ENCODE measurements at places on chromosomes 5 and 9.

DNA sequence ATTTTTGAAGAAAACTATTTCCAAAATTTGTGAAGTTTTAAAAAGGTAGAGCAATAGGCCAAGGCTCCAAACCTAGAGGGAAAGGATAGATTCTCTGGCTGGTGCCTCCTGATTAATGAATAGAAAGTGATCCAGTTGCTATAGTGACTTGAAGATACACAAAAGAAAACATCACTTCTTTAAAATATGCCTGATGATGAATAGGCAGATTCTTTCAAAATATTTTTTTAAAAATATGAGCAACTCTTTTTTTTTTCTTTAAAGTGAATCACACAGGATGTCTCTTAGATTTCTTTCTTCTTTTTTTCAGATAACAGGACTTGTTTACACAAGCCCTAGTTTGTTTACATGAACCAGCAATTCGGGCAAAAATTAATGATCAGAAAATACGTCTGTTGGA, 124.4 kb downstream of the RFK start:
- no peaks in the 10 kb centered on the region for H3K36me3 ChIP-seq
- DNase-seq: no peak
- no peaks in the 10 kb centered on the region for H3K27me3 ChIP-seq
- H3K27ac ChIP-seq: no peak overlapping the region

DNA sequence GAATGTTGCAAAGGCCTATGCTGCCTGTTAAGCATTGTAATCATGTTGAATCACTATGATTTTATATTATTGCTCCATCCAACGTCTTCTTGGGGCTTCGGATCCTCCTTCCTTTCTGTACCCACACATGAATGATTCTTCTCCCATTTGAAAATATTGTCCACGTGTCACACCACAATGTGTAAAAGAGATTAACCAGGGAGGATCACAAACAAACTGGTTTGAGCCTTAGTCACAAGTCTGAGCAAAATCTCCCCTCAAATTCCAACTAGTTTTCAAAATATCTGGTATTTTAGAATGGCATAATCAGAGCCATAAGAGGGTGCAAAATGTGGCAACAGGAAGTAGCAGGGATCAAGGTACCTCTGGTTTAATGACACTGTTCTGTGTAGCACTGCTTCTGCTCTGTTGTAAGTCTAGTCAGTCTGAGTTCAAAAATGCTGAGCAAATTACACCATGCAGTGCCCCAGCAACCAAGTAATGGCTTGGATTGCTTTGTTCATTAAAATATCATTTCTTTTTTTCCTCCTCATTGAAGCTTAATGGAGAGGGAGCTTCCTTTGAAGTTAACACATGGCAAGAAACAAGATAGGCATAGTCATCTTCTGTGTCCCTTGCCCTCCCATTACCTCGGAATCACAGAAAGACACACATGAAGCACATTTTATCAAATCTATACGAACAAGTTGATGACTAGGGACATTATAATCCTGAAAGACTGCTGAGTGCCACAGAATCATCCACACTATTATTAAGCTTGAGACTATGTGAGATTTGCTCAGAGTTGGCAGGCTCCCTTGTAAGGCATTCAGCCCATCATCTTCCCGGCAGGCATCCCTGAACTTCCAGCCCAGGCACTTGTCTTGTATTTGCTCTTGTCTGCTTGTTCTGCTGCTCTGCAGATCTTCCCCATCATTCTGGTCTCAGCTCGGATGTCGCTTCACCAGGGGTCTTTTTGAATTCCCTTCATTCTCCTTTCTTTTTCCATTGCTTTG, 102.0 kb upstream of the PRLR start:
- H3K36me3 ChIP-seq: no peaks in the 10 kb centered on the region
- H3K27me3 ChIP-seq: no peaks in the 10 kb centered on the region
- H3K4me3 ChIP-seq: no peak overlapping the region
- H3K4me1 ChIP-seq: no peaks in the 10 kb centered on the region
- H3K27ac ChIP-seq: no peak overlapping the region

GRCh38 chr9:111114486-111114885, 76.2 kb upstream of the LPAR1 start:
- no peak overlapping the region for H3K4me3 ChIP-seq
- H3K27me3 ChIP-seq: no peaks in the 10 kb centered on the region
- no peak overlapping the region for H3K27ac ChIP-seq
- no peak for DNase-seq
- H3K4me1 ChIP-seq: no peaks in the 10 kb centered on the region

- peak overlapping the region; percentile 68 for H3K4me3 ChIP-seq
- no peak overlapping the region for H3K27ac ChIP-seq
Measured at GRCh38 chr9:35606138-35606504, 1.1 kb downstream of the TESK1 start.

- no peaks in the 10 kb centered on the region for H3K36me3 ChIP-seq
- H3K4me1 ChIP-seq: no peaks in the 10 kb centered on the region
- H3K27me3 ChIP-seq: no peaks in the 10 kb centered on the region
Measured at GRCh38 chr5:6587171-6587570, 45.7 kb downstream of the NSUN2 start.

DNA sequence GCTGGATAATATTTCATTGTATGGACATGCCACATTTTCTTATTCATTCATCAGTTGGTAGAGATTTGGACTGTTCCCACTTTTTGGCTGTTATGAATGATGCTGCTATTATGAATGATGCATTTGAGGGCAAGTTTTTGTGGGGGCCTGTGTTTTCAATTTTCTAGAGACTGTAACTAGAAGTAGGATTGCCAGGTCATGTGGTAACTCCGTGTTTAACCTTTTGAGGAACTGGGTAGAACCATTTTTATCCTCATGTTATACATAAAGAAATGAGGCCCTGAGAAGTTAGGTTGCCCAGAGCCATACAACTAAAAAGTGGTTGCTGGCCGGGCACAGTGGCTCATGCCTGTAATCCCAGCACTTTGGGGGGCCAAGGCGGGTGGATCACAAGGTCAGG, 22.4 kb upstream of the STRBP start:
- no peaks in the 10 kb centered on the region for H3K36me3 ChIP-seq
- DNase-seq: no peak
- H3K27me3 ChIP-seq: no peaks in the 10 kb centered on the region
- no peak overlapping the region for H3K4me3 ChIP-seq
- no peaks in the 10 kb centered on the region for H3K4me1 ChIP-seq

- no peak overlapping the region for H3K27ac ChIP-seq
- no peak overlapping the region for H3K4me3 ChIP-seq
- H3K27me3 ChIP-seq: no peaks in the 10 kb centered on the region
- H3K36me3 ChIP-seq: no peaks in the 10 kb centered on the region
Measured at GRCh38 chr5:172008689-172009141, 2.3 kb upstream of the FBXW11 start.

- no peaks in the 10 kb centered on the region for H3K36me3 ChIP-seq
- H3K4me3 ChIP-seq: no peak overlapping the region
Measured at GRCh38 chr5:73464016-73464745, 15.6 kb upstream of the FOXD1 start.

GRCh38 chr9:37157726-37158377, 37.5 kb downstream of the ZCCHC7 start:
- no peaks in the 10 kb centered on the region for H3K4me1 ChIP-seq
- DNase-seq: no peak
- no peak overlapping the region for H3K27ac ChIP-seq
- no peaks in the 10 kb centered on the region for H3K36me3 ChIP-seq

DNA sequence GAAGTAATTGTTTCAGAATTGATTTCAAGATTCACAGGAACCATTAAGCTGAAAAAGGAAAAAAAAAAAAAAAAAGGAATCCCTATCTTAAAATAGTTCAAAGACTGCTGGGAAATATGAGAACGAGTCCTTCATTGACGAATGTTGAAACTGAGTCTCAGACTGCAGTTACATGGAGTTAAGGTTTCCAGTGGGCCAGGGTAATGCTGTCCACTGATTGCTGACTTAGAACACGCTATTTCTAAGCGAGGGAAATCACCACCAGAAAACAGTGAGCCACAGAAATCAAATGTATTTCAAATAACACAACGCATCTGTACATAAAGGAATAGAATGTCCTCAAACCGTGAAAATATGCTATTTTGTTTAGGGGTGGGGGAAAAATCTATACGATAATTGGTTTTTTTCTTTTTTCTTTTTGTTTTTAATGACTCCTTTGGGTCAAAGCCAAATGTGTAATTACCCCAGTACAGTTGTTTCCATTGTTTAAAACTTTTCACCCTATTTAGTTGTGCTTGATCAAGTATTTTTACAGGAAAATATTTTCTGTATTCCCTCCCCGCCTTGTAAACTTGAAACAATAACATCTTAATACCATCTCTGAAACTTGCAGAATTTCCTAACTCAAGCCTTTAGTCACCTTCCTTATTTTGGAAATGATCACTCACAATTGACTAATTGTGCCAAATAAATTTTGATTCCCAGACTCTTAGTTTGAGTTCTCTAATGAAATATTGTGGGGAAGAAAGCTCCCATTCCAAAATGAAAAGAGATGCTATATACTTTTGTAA, 208.3 kb downstream of the MCTP1 start:
- no peak overlapping the region for H3K27ac ChIP-seq
- no peaks in the 10 kb centered on the region for H3K27me3 ChIP-seq
- H3K36me3 ChIP-seq: no peaks in the 10 kb centered on the region
- DNase-seq: no peak

DNA sequence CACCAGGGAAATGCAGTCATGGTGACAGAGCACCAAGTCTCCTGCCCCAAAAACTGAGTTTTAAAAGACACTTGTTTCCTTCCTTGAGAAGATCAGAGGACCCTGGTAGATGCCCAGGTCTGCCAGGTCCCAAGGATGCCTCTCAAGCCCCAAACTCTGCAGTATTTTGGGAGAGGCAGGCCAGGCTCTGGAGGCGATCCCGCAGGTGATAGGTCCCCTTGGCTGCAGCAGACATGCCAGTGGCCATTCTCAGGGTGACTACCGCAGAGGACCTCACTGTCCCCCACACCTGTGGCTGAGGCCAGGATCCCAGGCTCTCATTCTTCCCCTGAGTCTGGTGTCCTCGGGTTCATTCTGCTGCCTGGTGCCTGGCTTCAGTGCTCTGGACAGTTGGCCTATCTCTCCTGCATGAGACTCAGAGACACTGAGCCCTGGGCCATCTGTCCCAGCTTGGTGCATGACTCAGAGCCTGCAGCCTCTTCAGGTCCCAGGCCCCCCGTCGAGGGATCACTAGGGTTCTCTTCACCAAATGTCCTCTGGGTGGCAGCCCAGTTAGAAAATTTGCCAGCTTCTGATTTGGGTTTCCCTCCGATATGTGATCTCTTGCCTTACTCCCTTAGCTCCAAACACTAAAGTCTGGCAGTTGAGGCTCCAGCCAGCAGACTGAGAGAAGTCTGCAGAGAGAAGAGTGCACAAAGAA, 59.7 kb upstream of the GARNL3 start:
- no peak overlapping the region for H3K27ac ChIP-seq
- H3K36me3 ChIP-seq: no peaks in the 10 kb centered on the region
- no peak for DNase-seq
- H3K27me3 ChIP-seq: no peaks in the 10 kb centered on the region

Data from right lobe of liver (tissue), 6 donors.